ENCODE measurements at places on chromosomes 6 and 20.

DNA sequence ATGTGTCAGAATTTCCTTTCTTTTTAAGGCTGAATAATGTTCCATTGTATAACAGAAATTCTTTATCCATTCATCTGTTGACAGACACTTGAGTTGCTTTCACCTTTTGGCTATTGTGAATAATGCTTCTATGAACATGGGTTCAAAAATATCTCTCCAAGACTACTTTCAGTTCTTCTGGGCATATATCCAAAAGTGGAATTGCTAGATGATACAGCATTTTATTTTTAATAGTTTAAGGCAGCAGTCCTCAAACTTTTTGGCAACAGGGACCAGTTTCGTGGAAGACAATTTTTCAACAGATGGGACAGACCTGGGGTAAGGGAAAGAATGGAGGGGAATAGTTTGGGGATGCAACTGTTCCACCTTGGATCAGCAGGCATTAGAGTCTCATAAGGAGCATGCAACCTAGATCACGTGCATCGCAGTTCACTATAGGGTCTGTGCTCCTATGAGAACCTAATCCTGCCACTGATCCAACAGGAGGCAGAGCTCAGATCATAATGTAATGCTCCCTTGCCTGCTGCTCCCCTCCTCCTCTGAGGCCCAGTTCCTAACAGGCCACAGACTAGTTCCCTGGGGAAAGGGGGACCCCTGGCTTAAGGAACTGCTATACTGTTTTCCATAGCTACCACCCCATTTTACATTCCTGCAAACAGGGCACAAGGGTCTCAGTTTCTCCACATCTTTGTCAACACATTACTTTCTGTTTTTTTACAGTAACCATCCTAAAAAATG, 239.9 kb upstream of the RNF217 start:
- no peak for DNase-seq

- DNase-seq = peak; percentile 27
Measured at GRCh38 chr6:143160015-143160414, 99.3 kb downstream of the AIG1 start.

- no peak for DNase-seq
Measured at GRCh38 chr6:51398064-51398705, 579.5 kb downstream of the TFAP2B start.

DNA sequence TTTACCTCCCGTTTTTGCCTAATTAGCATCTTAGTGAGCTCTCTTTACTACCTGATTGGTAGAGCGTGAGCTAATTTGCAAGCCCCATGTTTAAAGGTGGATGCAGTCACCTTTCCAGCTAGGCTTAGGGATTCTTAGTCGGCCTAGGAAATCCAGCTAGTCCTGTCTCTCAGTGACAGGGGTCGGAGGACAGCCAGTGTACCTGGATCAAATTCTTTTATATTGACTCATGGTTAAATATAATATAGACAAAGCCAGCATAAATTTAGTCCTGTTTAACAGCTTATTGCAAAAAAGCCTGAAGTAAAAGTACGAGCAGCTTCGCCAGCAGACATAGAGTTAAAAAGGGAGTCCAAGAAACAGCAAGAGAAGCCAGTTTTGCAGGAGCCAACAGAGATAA, 12.2 kb upstream of the GSTA3 start:
- no peak for DNase-seq

- DNase-seq = peak; percentile 82
Measured at GRCh38 chr6:11432713-11433450, 104.7 kb upstream of the TMEM170B start.

GRCh38 chr20:18808712-18809111, 4.9 kb upstream of the SCP2D1 start:
- no peak for DNase-seq

DNA sequence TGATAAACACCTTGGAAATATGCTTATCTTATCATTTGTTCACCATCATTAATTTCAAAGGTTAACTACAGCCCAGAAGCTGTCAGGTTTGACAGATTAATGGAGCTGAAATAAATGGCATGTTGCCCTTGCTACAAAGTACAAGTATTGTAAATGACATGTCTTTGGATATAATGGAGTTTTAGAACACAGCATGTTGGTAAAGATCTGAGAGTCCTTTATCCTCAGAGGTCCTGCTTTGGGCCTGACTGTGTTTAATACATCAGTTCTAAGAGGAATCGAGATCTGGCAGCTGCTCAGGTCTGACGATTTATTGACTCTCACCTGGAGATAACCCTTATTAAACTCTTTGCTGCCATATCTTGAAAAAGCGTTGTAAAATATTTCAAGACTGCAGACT, 222.7 kb upstream of the OPRM1 start:
- DNase-seq = no peak

DNA sequence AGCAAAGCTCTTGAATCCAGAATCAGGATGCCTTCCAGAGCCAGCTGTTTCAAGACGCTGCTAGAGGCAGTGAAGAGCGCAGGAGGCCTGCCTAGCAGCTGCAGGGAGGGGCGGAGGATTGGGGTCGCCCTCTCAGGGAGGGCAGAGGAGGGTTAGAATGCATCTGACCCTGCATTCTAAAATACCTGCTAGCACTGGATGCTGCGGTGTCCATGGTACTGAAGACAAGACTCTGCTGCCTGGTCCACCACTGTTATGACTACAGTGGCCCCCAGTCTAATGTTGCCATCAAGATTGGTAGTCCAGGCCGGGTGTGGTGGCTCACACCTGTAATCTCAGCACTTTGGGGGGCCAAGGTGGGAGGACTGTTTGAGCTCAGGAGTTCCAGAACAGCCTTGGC, 193.7 kb upstream of the PROKR2 start:
- no peak for DNase-seq
